Activated CD8-positive, alpha-beta memory T cell treated with anti-CD3 and anti-CD28 coated beads, Interleukin-2, amount 10 ng/mL, durations not matched to agents 7 days and 5 days (primary cell): ENCODE measurements at places on chromosomes 6 and 20. TPM values are rescaled to one million over a fixed set of nuclear protein-coding genes. Genes with fewer than 3 reads are reported as not detected.

SMAP1 gene
- 33.2 TPM for total RNA-seq

FERMT1 gene
- 0.47 TPM for total RNA-seq

DNA sequence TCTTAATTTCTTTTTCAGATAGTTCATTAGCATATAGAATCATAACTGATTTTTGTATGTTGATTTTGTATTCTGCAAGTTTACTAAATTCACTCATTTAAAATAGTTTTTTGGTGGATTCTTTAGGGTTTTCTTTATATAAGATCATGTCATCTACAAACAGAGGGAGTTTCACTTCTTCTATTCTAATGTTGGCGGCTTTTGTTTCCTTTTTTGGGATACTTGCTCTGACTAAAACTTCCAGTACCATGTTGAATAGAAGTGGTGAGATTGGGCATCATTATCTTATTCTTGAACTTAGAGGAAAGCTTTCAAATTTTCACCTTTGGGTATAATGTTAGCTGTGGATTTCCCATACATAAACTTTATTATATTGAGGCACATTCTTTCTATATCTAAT, 296.9 kb downstream of the BCKDHB start:
- H3K36me3 ChIP-seq: no peaks in the 10 kb centered on the region
- no peak overlapping the region for H3K4me3 ChIP-seq
- no peaks in the 10 kb centered on the region for H3K4me1 ChIP-seq
- no peaks in the 10 kb centered on the region for H3K27me3 ChIP-seq

- no peak overlapping the region for H3K4me3 ChIP-seq
- no peaks in the 10 kb centered on the region for H3K27me3 ChIP-seq
- peaks cover 39% of the 10 kb centered on the region for H3K4me1 ChIP-seq
- H3K27ac ChIP-seq: peak overlapping the region; percentile 18
- peaks cover 15% of the 10 kb centered on the region for H3K36me3 ChIP-seq
These were observed 44.2 kb upstream of the TAB2 start for GRCh38 chr6:149273318-149273717.

DNA sequence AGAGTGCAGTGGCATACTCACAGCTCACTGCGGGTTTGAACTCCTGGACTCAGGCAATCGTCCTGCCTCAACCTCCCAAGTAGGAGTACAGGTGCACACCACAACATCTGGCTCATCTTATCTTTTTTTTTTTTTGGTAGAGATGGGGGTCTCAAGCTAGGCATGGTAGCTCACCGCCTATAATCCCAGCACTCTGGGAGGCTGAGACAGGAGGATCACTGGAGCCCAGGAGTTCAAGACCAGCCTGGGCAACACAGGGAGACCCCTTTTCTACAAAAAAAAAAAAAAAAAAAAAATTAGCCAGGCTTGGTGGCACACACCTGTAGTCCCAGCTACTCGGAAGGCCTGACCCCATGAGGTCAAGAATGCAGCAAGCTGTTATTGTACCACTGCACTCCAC, 31.5 kb downstream of the ILRUN start:
- peaks cover 24% of the 10 kb centered on the region for H3K36me3 ChIP-seq
- no peaks in the 10 kb centered on the region for H3K27me3 ChIP-seq
- H3K4me3 ChIP-seq: no peak overlapping the region
- peak overlapping the region; percentile 94 for H3K27ac ChIP-seq

- DNase-seq: no peak
- H3K4me1 ChIP-seq: no peaks in the 10 kb centered on the region
- H3K36me3 ChIP-seq: peaks cover 2% of the 10 kb centered on the region
- no peak within 1 kb of the TSS for H3K27ac ChIP-seq
- H3K27me3 ChIP-seq: peaks cover 42% of the 10 kb centered on the region
These were observed at the start of the genes DEFB124 and REM1 for GRCh38 chr20:31474758-31475427. Gene DEFB124, minus strand, starts transcription at chr20:31475127. Its CDS starts 2,114 bp downstream, at chr20:31473013. Gene REM1, plus strand, starts transcription at chr20:31475288. Its CDS starts 1,158 bp downstream, at chr20:31476446.

GRCh38 chr6:17677602-17678001, 29.1 kb downstream of the NUP153 start:
- H3K4me3 ChIP-seq: no peak overlapping the region
- H3K36me3 ChIP-seq: peaks cover 49% of the 10 kb centered on the region
- no peaks in the 10 kb centered on the region for H3K27me3 ChIP-seq
- peak overlapping the region; percentile 38 for H3K27ac ChIP-seq
- H3K4me1 ChIP-seq: peaks cover 56% of the 10 kb centered on the region
- DNase-seq: no peak

- no peak overlapping the region for H3K4me3 ChIP-seq
- H3K27ac ChIP-seq: no peak overlapping the region
- H3K4me1 ChIP-seq: no peaks in the 10 kb centered on the region
- no peaks in the 10 kb centered on the region for H3K27me3 ChIP-seq
- DNase-seq: no peak
These were observed 544.6 kb downstream of the ADGRB3 start for GRCh38 chr6:69179681-69180080.

DNA sequence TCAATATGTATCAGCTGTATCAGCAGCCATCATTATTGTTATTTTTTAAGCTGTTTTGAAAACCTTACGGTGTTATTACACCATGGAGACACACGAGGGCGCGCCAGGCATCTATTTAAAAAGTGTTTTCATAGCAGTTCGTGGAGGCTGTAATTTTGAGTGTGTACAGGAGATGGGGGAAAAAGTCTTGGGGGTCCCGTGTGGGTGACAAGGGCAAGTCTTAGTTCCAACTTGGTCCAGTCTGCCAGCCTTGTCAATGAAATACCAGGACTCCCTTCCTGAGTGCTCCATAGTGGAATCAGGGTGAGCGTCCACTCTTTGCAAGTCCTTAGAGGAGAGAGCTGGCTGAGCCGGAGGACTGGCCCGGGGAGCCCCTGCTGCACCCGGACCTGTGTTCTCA, 43.3 kb downstream of the SLC2A10 start:
- peaks cover 3% of the 10 kb centered on the region for H3K4me1 ChIP-seq
- no peak overlapping the region for H3K27ac ChIP-seq
- no peak overlapping the region for H3K4me3 ChIP-seq
- no peaks in the 10 kb centered on the region for H3K36me3 ChIP-seq

DNA sequence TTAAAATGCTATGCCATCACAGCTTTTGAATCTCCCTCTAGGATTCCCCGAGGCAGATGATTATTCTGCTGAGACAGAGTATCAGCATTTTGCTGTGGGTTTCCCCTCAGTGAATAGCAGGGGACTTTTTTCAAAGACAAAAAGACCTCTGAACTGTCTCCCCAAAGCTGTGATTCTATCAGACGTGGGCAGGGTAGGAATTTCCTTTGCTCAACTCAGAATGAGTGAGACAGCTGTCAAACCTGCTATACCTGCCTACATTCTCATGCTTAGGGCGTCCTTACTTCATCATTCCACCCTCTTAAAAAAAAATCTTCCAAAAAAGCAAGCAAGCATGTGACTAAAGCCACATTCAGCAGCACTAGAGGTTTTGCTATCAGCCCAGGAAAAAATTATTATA, 147.6 kb upstream of the FAM83B start:
- H3K36me3 ChIP-seq: no peaks in the 10 kb centered on the region
- DNase-seq: no peak
- no peaks in the 10 kb centered on the region for H3K4me1 ChIP-seq
- H3K27me3 ChIP-seq: no peaks in the 10 kb centered on the region
- H3K4me3 ChIP-seq: no peak overlapping the region
- no peak overlapping the region for H3K27ac ChIP-seq
